SK-N-SH treated with all-trans-retinoic acid at 6 μM for 48 hours (cell line): ENCODE measurements at places on chromosomes 16 and 17.

- no peak for ATAC-seq
Observed at GRCh38 chr16:35798885-35799426, 2339.5 kb downstream of the TP53TG3F start.

GRCh38 chr16:450385-450784 is 24.9 kb downstream of the RAB11FIP3 start:
- ATAC-seq = no peak

- ATAC-seq = peak; percentile 42
Observed at GRCh38 chr16:67278773-67279295, 498 bp upstream of the PLEKHG4 start.

DNA sequence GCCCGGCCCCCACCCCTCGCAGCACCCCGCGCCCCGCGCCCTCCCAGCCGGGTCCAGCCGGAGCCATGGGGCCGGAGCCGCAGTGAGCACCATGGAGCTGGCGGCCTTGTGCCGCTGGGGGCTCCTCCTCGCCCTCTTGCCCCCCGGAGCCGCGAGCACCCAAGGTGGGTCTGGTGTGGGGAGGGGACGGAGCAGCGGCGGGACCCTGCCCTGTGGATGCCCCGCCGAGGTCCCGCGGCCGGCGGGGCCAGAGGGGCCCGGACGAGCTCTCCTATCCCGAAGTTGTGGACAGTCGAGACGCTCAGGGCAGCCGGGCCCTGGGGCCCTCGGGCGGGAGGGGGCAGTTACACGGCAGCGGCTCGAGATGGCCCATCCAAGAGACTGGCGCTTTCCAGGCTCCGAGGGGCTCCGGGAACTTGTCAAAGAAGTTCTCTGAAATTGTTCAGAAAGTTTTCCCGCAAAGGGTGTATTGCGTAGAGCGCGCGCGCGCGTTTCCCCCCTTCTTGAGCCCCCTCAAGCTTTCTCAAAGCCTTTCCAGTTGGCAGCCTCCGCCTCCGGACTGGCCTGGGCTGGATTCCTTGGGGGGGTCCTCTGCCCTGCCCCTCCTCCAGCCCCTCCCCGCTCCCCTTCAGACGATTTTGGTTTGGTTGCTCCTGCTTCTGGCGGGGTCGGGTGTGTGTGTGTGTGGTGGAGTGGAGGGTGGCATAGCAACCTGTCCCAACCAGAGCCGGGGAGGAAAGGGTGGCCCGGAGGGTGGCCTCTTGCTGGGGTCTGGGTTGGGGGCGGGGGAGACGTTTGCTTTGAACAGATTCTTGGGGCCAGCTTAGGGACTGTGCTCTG is 504 bp downstream of the ERBB2 start:
- no peak for ATAC-seq

DNA sequence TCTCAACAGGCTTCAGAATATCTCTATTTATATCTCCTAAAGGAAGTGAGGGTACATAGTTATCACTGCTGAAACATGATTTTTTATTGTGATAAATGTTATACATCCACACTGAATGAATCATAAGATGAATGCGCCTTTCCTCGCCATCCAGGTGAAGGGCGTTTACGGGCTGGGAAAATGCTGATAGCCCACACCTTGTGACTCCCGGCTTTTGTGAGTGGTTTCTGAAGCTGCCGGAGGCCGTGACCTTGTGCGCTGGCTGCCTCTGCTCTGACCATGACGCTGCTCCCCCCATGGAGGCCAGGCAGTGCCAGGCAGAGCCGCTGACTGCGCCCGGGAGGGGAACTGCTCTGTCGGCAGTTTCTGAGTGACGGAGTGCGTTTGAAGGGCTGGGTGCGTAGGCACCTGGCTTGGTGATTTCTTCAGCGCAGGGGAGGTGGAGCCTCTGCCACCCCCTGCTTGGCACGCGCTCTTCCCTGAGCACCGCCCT is 97.2 kb downstream of the RAP1GAP2 start:
- no peak for ATAC-seq

- ATAC-seq = no peak
Observed at GRCh38 chr16:5016967-5017677, 16.6 kb downstream of the NAGPA start.

GRCh38 chr17:75596320-75597087 is 8.9 kb downstream of the MYO15B start:
- no peak; the same call in 2 of the 3 replicates for ATAC-seq

GRCh38 chr17:66775271-66775670 is 59.6 kb upstream of the CACNG5 start:
- ATAC-seq = no peak

DNA sequence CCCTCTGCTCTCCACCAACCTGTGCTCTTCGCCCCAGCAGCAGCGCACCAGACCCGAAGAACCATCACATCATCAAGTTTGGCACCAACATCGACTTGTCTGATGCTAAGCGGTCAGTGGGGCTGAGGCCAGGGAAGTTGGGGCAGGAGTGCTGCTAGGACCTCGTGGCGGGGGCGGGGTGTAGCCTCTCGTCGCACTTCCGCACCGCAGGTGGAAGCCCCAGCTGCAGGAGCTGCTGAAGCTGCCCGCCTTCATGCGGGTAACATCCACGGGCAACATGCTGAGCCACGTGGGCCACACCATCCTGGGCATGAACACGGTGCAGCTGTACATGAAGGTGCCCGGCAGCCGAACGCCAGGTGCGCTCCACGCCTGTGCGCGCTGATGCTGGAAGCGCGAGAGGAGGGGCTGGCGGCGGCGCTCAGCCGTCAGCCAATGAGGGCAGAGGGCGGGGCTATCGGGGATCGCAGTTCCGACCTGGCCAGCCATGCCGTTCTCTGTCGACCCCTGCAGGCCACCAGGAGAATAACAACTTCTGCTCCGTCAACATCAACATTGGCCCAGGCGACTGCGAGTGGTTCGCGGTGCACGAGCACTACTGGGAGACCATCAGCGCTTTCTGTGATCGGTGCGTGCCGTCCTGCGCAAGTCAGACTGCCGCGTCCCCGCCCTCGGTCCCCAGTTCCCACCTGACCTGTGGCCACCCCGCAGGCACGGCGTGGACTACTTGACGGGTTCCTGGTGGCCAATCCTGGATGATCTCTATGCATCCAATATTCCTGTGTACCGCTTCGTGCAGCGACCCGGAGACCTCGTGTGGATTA is 3.2 kb upstream of the TMEM88 start:
- ATAC-seq = peak; percentile 84

- peak; percentile 13 for ATAC-seq
Observed at GRCh38 chr17:83100220-83100852, 20.9 kb downstream of the METRNL start.

GRCh38 chr16:27239906-27240655 is 28.5 kb downstream of the NSMCE1 start:
- ATAC-seq = no peak

DNA sequence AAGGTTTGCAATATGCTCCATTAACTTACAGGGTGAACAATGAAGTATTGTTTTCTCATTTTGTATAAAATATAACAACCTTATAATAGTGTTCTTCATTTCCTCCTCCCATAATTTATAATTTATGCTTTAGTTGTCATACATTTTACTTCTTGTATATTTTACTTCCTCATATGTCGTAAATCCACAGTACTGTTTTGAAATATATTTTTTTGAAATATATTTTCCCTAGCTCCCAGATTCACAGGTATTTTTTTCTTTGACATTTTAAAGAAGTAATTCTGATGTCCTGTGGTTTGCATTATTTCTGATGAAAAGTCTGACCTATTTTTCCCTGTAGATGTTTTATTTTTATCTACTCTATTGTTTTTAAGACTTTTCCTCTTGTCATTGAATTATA is 52.7 kb downstream of the VMP1 start:
- no peak for ATAC-seq

DNA sequence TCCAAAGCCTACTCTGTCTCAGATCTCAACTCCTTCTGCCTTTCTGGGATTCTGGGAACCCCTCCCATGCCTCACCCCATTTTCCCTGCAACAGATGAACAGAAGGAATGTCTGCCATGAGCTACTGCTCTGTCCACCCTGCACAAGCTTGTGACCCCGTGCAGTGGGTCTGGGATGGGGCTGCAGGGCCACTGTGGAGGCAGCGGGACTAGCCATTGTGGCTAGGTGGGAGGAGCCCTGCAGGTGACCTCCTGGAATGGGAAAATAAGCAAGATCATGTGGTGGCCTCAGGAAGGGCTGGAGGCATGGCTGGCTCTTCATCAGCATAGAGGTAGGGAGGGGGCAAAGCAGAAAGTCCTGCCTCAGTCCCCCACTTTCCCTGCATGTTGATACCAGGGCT is 13.7 kb downstream of the PDP2 start:
- no peak for ATAC-seq

DNA sequence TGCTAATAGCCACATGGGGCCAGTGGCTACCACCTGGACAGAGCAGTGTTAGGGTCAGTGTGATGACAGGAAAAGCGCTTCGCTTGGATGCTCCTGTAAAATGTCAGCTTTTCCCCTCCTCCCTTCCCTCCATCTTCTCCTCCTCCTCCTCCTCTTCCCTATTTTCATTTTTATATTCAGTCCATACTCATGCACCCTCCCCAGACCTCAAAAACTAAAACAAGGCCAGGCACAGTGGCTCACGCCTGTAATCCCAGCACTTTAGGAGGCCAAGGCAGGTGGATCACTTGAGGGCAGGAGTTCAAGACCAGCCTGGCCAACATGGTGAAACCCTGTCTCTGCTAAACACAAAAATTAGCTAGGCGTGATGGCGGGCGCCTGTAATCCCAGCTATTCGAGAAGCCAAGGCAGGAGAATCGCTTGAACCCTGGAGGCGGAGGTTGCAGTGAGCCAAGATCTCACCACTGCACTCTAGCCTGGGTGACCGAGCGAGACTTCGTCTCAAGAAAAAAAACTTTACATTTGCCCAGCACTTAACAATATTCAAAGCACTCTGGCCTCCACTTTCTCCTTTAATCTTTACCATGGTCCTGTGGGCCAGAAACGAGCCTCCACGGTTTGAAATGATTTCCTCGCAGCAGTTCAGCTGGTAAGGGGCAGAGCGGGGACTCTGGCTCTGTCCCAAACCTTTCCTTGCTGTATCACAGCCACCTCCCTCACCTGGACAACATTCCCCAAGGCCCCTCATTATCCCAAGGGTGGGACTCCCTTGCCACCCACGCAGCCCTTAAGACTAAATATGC is 21.8 kb downstream of the ANKRD40 start:
- ATAC-seq = no peak

GRCh38 chr17:19760746-19761145 is 12.6 kb upstream of the ALDH3A1 start:
- ATAC-seq = no peak
